ENCODE measurements at places on chromosomes 2 and 18. TPM values are rescaled to one million over a fixed set of nuclear protein-coding genes. Genes with fewer than 3 reads are reported as not detected.

DNA sequence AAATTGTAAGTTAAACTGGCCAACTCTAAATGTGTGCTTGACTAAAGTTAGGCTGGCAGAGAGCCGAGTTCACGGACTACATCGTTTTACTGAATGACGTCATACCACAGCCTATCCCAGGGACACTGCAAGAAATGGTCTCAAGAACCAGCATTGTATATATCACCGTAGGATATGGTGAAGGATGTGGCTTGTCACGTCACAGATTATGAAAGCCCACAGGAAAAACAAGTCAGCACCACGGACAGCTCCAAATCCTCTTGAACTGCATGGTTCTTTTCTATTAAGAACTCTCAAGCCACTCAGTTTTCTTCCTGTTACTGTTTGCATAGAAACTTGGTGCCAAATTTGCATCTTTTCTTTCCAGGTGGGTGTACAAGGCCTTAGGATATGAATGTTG is 85.1 kb upstream of the ACAA2 start:
- DNase-seq = peak; percentile 62

- no peak for DNase-seq
These were observed 1.9 kb upstream of the ODC1 start for GRCh38 chr2:10449838-10450691.

GRCh38 chr2:43129676-43130547 is 96.5 kb downstream of the ZFP36L2 start:
- no peak for DNase-seq

Gene RAB6C
- total RNA-seq = not detected

Gene TNFRSF11A
- 1.4 TPM for total RNA-seq
